ENCODE measurements at places on chromosomes 6 and 20.

- DNase-seq, result no peak
Measured at GRCh38 chr20:1827974-1828785, 67.0 kb upstream of the SIRPA start.

DNA sequence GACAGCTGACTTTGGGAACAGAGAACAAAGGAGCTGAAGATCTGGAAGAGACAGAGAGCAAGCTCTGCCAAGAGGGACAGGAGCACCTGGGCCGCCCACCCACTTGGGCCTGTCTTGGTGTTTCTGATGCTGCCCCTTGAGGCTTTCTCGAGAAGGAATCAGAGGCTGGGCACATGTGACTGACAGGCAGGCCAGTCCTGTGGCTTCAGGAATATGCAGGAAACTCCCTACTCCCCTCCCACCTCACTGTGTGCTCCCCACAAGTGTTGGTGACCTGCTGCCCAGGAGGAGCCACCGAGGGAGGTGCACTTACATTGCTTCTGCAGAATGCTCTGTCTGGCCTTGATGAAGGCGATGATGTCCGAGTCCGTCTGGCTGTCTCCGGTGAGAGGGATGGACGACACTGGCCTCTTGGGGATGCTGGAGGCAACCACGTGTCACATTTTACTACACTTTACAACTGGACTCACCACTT lies 20.9 kb upstream of the KCNK16 start:
- DNase-seq, result no peak

DNA sequence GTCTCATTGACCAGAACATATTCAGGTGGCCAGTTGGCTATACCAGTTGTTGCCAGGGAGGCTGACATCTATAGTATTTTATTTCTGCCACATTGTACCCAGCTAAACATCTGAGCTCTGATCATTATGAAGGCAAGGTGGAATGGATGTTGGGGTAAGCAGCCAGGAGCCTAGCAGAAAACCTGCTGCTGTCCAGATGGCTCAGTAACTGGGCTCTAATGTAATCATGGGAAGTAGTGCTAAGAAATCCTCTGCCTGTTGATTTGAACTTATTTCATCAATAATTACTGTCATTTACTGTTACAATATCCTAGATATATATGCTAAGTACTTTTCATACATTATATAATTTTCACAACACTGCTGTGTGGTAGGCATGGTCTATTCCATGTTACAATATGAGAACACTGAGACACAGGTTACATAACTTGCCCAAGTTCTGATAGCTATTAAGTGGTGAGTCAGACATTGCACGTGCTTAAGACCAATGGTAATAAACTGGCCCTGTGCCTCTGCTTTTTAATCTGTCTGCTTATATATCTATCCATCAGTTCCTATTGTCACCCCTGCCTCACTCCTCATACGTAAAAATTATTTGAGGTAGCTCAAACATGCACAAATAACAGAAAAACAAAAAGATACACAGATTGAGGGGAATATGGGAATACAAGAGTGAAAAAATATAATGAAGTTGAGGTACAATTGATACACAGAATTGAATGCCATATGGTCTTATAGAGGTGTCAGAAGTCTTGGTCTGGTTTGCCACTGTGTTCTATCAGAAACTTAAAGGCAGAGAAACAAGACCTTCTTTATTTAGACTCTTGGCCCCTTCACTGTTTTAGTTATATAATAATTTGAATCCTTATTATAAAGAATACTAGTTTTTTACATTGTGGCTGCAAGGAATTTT lies 25.2 kb downstream of the TBPL1 start:
- DNase-seq, result no peak

GRCh38 chr6:1865585-1865984 lies 255.9 kb downstream of the FOXC1 start:
- no peak for DNase-seq

DNA sequence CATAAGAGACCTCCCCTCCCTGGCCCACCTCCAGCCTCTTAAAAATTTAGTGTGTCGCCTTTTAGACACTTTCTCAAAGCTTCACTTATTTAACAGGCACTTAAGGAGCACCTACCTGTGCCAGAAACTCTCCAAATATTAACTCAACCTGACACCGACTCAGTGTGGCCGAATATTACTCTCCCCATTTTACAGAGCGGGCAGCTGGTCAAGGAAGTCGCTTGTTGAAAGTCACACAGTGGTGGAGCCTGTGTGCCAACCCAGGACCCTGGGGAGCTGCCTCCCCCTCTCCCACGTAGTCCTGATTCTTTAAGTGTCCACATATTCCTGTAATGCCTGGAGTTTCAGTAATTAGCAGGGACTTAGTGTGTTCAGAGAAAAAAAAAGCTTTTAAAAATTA lies 1.0 kb upstream of the PMEPA1 start:
- DNase-seq, result no peak

- DNase-seq, result no peak
Measured at GRCh38 chr6:133393891-133394290, 152.7 kb downstream of the EYA4 start.

DNA sequence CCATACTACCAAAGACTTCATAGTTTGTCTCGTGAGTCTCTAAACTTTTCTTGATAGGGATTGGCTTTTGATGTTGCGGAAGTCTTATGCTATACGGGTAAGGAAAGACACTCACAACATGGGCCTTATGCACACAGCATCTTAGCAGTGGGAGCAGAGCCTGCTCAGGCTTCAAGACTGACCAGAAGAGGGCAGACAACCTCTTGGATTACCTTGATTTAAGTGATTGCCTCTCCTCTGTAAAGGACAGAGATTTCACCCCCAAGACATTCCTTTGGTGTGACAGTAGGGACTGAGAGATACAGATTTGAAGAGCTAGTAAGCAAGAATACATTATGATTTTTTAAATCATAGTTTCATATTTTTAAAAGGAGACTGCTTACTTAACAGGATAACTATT lies 71.0 kb upstream of the SAMD3 start:
- DNase-seq, result peak; percentile 13

DNA sequence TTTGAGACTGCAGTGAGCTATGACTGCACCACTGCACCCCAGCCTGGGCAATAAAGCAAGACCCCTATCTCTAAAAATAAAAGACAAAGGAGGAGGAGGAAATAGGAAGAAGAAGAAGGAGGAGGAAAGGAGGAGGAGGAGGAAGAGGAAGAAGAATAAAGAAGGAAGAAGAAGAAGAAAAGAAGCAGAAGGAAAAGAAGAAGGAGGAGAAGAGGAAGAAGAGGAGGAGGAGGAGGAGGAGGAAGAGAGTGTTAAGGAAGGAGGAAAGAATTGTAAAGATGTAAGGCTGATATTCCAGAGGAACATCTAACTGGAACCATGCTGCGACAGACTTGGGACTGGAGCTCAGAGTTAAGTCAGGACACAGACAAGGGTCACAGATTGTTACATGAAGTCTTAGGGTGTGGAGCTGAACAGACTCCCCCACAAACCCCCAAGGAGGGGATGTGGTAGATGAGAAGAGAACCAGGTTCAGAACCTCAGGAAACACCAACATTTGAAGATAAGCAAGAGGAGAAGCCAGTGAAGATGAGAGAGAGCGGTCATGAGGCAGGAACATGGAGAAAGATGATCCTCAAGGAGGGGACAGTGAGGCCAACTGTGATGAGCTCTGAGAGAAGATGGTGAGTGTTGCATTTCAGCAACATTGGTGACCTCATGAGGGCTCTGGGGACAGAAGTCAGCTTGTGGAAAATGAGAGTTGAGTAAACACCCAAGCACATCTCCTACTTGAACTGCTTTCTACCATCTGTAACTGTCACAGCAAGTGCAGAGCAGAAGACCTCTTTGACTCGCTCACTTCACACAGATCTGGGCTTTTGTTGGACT lies 118.2 kb downstream of the CD164 start:
- DNase-seq, result no peak

GRCh38 chr6:65123521-65123920 lies 583.5 kb downstream of the EYS start:
- no peak for DNase-seq

DNA sequence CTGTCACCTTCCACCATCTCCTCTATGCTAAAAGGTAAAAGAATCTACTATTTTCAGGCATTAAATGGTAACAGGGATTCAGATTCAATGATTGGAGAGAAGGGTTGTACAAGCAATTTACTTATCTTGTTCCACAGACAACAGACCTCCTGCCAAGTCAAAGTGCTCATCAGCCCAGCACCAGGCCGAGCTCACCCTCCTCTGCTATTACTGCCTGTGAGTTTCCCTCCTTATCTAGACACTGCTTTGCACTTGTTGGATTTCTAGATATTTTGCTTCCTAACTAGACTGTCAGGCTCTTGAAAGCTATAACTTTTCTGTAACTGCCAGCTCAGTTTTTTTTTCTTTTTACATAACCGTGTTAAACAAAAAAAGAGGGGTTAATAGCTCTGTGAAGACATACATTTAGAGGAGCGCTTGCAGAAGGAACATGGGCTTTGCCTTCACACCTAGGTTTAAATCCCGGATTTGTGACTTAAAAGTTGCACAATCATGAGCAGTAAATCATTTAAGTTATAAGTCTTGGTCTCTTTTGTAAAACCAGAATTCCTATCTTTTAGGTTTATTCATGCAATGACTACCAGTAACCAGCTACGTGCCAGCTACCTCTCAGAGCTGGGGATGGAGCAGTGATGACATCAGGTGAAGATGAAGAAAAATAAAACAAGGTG lies 1.1 kb upstream of the FAM162B start:
- DNase-seq, result no peak

DNA sequence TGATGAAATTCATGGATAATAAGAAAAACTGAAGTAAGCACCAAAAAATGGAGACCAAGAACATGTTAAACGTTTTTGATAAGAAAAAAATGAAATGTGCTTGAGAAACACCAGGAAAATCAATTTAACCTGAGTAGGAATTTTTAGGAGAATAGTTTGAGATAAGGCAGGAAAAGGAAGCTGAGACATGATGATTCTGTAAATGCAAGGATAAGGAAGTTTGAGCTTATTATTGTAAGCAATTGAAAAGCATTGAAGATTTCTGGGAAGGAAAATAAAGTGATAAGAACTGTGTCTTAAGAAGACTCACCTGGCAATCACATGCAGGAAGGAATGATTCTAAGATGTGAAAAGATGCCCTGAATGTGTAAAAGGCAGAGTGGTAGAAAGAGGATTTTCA lies 66.6 kb downstream of the ALDH8A1 start:
- DNase-seq, result no peak

- DNase-seq, result no peak
Measured at GRCh38 chr20:9518576-9519175, 4.3 kb downstream of the LAMP5 start.

- DNase-seq, result no peak
Measured at GRCh38 chr6:61841958-61842357, 444.1 kb downstream of the KHDRBS2 start.

- DNase-seq, result no peak
Measured at GRCh38 chr6:133964702-133965101, 11.7 kb downstream of the TBPL1 start.

- no peak for DNase-seq
Measured at GRCh38 chr6:14393910-14394309, 276.3 kb downstream of the CD83 start.
